ENCODE measurements at places on chromosomes 2 and 18.

DNA sequence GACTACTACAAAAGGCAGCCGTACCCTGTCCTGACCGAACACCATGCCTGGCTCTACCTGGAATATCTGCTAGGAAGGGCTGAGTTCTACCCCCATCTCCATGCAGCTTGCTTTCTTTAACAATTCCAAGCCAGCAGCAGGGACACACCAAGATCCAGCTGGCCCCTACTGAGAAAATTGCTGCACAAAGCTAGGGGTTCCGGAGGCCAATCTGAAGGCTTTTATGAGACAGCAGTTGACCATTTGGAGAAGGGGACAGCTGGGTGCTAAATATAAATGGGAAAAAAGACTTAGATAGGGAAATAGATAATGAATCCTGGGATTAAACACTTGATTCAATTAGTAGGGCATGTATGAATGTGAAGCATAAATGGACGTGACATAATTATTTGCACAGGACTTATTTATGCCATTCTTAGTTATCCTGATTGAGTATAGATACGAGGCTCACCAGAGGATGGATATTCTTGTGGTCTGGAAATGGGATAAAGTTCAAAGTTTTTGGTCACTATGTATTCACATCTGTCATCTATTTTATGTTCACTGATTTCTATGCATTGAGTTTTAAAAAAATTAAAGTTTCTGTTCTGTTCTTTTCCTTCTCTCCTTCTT is 204.0 kb downstream of the ZNF521 start:
- DNase-seq: no peak

- no peak for DNase-seq
These were observed 17.9 kb downstream of the SDC1 start for GRCh38 chr2:20207051-20207450.

DNA sequence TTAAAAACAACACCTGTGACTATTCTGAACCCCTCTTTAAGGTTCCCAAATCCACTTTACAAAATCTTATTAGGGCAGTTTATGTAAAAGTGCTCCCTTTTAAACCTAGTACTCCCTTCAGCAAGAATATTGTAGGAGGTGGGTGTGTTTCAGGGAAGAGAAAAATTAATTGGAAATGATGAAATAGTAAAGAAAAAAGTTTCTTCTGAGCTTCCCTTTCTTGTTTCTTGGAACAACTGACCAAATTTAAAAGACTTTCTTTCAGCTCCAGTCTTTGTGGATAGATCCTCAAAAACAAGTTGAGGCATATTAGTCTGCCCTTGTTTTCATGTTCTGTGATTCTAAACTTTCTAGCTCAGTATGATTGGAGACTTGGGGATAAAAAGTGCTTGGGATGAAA is 3.0 kb downstream of the VWA3B start:
- DNase-seq: no peak

- no peak for DNase-seq
These were observed 244.1 kb upstream of the TNP1 start for GRCh38 chr2:217103752-217104545.

DNA sequence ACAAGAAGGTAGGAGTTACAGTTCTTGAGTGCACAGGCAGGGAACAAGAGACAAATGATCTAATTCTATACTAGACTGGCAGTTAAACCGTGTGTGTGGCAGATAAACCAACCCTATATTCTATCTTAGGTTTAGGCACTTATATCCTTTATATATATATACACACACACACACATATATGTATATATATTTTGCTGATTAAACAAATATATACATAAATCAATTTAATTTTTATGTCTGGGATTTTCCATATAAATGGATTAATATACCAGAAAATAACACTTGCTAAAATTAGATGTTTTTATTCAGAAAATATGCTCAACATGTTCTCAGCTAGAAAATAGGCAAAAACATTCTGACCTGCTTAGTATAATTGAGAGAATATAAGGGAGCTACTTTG is 887.9 kb upstream of the KLHL29 start:
- no peak for DNase-seq

- peak; percentile 62 for DNase-seq
These were observed 1.2 kb upstream of the UGT1A5 start for GRCh38 chr2:233711312-233712008.

- no peak for DNase-seq
These were observed 115.0 kb downstream of the GBX2 start for GRCh38 chr2:236052926-236053821.

DNA sequence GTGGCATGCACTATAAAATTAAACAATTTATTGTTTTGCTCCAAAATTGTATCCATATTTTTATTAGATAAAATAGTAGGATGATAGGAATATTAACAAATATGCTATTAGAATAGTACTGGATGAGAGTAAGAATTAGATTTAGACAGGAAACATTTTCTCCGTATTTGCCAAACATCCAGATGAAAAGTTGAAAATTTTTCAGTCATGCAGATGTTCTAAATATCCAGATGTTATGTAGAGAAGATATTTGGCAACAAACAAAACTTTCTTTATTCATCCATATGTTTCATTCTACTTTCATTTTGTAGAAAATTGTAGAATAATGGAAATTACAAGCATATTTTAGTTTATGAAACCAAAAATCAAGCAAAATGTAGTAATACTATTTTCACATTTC is 45.2 kb upstream of the NEUROD1 start:
- no peak for DNase-seq

DNA sequence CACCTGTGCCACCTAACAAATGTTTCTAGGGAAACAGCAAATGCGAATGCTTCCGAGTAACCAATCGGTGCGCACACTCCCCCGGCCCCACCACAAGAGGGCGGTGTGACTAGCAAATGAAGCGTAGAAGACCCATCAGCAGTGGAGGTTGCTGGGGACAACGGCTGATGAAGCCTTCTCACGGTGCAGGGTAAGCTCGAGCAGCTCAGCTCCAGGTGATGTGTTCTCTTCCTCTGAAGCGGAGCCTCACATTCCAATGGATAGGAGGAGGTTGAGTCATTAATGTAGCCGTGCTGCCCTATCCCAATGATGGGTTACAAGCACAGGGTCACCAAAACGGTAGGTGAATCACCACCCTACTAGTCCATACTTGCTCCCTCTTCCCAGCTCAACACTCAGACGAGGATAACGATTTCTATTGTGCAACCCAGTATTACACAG is 127.6 kb upstream of the TWIST2 start:
- DNase-seq: peak; percentile 48
